Keratinocyte (primary cell): ENCODE measurements at places on chromosomes 6 and 20. TPM values are rescaled to one million over a fixed set of nuclear protein-coding genes. Genes with fewer than 3 reads are reported as not detected.

Gene GINS1
- 3.3 to 12.5 TPM (median 9.0 TPM) in 3 replicates for polyA plus RNA-seq

Gene WFDC13
- not detected in 3 replicates for polyA plus RNA-seq

Gene GLP1R
- not detected in 3 replicates for polyA plus RNA-seq

Gene MLN
- not detected in 3 replicates for polyA plus RNA-seq

Gene ZC3H12D
- polyA plus RNA-seq, result 0.03 to 0.04 TPM in 2 of 3 replicates, not detected in the other

Gene RFX6
- not detected in 3 replicates for polyA plus RNA-seq

Gene SH3BGRL2
- polyA plus RNA-seq, result 1.9 to 3.9 TPM (median 3.8 TPM) in 3 replicates

DNA sequence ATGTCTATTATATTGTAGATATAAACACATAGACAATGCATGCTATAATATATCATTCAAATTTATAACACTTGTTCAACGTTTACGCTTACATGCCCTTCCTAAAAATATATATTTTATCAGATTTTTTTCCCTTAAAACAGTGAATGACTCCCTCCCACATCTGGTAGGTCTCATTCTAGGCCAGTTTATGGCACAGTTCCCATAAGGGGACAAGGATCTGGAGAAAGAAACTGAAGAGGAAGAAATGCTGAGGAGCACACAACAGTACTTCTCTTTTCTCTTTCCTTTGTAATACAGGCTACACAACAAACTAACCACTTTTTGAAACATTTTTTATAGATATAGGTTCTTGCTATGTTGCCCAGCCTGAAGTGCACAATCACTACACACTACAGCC, 48.6 kb upstream of the RCAN2 start:
- DNase-seq, result no peak

DNA sequence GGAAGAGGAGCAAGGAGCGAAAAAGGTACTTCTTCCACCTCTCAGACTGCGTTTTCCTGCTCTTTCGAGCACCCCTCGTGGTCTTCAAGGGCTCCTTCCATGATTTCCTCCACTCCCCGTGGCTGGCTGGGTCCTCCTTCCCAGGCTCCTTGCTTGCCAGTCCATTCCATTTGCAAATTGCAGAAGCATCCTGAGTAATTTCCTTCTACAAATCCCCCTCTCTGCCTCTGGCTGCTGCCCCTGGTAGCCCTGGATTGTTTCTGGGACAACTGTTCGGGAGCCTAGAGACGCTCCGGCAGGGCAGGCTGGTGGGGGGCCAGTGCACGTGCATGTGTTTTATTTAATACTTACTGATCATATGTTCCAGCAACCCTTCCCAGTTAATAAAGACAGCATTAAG, 173.1 kb downstream of the ZMYND8 start:
- no peak for DNase-seq

DNA sequence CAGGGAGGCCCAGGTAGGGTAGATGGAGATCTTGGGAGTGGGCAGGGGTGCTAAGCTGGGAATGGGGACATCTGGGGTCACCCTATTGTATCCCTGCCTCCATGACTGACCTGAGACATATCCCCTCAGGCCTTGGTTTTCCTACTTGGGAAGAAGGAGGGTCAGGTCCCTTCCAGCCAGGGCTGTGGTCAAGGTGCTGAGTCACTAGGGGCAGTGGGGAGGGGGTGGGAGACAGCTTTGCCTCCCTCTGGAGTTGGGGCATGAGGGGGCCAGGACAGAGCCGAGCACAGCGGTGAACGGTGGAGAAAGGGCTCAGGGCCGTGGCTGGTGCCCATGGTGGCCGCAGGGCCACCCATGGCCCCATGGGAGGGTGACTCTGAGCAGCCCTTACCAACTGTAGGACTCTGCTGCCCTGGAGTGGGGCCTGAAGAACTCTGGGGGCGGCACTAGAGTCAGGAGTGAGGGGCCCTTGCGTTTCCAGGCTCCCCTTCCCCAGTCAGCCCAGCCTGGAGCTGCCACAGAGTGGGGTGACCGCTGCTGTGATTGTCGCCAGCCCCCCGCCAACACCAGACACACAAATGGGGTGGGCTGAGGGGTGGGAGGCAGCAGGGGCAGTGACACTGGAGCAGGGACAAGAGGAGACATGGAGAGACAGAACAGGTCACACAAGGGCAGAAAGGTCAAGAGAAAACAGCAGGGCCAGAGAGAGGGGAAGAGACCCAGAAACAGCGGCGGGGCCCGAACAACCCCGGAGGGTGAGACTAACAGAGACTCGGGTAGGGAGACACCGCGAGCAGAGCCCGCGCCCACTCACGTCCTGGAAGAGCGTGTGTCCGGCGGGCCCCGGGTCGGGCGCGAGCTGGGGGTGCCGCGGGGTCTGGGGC, 576 bp downstream of the NECAB3 start:
- DNase-seq, result no peak

DNA sequence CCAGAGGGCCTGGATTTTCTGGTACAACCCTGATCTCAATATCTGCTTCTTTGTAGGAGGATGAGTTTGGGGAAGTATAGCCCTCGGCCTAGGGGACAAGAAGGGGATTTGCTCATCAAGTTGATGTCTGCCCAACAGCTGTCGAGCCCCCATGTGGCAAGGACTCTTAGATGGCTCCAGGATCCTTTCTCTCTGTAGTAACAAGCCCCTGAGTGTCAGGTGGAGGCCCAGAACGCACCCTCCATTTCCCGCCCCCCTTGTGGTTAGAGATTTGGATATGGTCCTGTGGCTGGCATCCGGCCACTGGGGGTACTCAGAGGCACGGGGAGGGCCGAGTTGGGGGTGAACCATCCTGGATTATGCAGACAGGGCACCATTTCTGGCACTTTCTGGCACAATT, 50.1 kb downstream of the CTCFL start:
- no peak for DNase-seq

GRCh38 chr6:135191508-135192255, 10.6 kb downstream of the MYB start:
- DNase-seq, result no peak

GRCh38 chr6:54817236-54817635, 29.3 kb upstream of the FAM83B start:
- DNase-seq, result no peak

DNA sequence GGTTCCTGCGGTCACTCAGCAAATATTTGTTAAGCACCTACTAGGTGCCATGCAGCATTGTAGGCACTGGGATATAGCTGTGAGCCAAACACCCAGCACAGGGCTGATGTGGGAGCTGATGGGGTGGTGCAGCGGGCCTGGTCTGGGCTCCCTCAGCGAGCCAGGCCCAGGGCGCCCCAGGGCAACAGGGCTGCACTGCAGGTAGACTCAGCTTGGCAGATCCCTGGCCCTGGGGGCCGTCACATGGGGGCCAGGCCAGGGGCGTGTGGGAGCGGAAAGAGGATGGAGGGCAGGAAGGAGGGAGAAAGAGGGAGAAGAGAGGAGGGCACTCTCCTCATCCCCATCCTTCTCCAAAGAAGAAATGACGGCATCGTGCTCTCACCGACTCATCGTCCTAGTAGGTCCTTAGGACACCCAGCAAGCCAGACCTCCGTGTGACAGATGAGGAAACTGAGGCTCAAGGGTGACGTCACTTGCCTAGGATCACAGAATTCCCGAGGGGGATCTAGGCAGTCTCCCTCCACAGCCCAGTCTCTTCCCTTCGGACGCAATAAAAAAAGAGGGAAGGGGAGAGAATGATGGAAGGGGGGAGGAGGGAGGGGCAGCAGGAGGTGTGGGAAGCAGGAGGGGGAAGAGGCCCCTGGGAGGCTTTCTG, 53.3 kb downstream of the RBM38 start:
- no peak for DNase-seq

GRCh38 chr6:20559924-20560551, 25.8 kb downstream of the CDKAL1 start:
- no peak for DNase-seq

GRCh38 chr20:41078329-41078728, 49.7 kb downstream of the TOP1 start:
- DNase-seq, result no peak

DNA sequence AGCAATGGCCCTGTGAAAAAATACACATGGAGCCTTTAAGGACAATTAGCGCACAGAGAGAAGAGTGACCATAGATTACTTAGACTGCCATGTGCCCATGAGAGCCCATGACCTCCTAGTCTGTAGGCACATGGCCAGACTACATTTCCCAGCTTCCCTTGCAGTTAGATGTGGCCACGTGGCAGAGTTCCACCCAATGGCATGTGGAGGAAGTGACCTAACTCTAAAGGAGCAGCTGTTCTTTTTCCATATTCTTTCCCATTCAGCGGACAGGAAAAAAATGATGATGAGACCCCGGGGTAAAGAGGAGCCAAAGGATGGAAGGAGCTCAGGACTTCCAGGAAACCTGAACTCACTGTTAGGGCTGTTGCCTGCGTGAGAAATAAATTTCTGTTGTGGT, 116.6 kb downstream of the CBLN4 start:
- no peak for DNase-seq

GRCh38 chr20:47411161-47411560, 54.7 kb upstream of the ZMYND8 start:
- no peak for DNase-seq

GRCh38 chr20:20292472-20292871, 75.4 kb upstream of the INSM1 start:
- DNase-seq, result no peak

DNA sequence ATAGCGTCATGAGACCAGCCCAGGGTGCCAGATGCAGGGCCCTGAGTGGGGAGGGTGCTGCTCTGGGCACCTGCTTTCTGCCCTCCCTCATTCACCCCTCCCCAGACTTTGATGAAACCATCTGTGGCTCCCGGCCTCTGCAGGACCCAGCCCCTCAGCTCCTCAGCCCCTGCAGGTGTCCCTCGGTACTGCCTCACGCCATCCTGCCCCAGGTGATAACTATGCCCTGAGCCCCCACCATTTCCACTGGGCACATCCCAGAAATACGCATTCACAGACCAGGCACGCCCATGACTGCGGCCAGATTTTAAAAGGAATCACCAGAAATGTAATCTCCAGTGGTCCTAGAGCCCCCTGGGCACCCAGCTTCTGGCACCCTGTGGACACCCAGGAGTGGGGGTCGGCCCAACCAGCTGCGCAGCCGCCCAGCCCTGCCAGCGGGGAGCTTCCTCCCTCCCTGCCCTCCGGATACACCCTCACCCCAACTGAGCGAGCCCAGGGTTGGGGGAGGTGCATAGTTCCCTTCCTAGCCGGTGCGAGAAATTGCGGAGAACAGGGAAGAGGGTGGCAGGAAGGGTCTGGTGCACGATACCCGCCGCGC, 615 bp upstream of the NTSR1 start:
- DNase-seq, result no peak

DNA sequence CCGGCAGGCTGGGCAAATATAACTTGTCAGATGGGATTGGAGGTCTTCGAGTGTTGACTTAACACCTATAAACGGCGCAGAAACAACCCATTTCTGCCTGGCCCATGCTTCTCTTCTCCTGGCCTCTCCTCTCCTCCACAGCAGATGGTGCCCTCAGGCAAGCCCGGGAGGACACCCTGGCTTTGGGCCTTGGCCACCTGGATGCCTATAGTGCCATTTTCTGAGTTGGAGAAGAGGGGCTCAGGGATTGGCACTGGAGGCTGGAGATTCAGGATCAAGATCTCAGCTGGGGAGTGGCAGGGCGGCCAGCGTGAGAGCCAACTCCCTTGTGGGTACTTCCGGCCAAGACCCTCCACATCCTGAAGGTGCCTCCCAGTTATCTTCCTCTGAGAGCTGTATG, 211.9 kb upstream of the PMEPA1 start:
- DNase-seq, result no peak

- DNase-seq, result no peak
Observed at GRCh38 chr6:167445568-167445967, 120.7 kb downstream of the TTLL2 start.

GRCh38 chr6:108078191-108078590, 3.6 kb upstream of the OSTM1 start:
- DNase-seq, result no peak

GRCh38 chr20:11247046-11248010, 573.5 kb upstream of the JAG1 start:
- no peak for DNase-seq

GRCh38 chr20:4869290-4870193, 131.8 kb downstream of the SLC23A2 start:
- DNase-seq, result no peak

DNA sequence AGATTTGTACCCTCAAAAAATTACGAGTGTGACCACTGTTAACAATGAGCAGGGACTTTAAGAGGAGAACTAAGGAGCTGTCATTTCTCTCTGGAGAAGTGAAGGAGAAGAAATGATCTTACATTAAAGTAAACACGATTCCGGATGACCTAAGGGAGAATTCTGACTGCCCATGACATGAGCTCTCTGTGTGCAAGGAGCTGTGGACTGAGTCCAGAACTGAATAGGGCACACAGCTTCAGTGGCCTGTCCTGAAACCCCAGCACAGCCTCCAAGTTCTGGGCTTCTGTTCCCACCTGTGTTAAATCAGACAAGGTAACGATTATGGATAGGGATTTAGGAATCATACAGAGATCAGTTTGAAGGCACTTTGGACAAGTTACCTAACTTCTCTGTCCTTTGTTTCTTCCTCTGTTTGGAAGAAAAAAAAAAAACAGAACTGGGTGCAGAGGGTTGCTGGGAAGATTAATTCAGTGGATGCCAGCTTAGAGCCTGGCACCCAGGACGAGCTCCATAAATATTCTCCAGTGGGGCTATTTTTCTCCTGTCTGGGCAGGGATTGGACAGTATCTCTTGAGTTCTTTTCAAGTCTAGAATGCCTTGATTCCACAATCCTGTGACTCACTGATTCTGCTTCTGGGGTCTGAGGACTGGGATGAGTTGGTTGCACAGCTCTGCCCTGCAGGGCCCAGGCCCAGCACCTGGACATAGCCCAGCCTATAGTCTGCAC, 65.7 kb downstream of the MRPL14 start:
- DNase-seq, result no peak

- no peak for DNase-seq
Observed at GRCh38 chr6:138795809-138796603, at the start of gene ECT2L. TSS of gene ECT2L (plus strand) at chr6:138796087. CDS start at chr6:138813275, 17,188 bp downstream.

GRCh38 chr6:68229566-68229965, 405.5 kb upstream of the ADGRB3 start:
- no peak for DNase-seq

DNA sequence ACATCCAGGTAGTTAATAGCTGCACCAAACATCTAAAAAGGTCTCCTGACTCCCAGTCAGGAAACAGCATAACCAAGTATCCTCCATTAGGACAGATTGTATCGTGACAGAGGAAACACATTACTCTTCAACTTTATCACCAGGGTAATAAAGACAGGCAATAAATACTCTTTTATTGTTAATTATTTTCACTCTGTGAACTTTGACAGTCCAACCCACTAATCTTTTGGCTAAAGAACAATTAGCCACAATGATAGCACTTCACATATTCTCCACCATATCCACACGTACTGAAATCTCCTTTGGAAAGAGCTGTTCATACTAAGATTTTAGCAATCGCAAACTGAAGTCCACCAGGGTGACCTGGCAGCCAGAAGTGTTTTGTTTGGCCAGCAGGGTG, 46.4 kb downstream of the ARHGAP18 start:
- DNase-seq, result no peak

DNA sequence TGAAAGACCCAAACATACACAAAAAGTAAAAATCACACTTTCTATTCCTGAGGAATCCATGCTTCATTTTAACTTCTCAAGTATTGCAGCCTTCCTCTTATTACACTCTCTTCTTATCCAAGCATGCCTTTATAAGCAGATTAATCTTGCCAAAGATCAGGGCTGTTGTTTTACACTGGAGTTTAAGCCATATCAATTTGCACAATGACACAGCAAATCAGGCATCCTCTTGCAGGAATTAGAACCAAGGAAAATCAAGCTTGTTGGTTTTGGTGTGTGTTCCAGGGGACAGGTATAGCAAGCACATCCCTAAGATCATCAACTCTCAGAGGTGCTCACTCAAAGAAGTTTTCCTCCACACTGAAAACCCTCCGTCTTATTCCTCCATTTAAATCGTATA, 69.5 kb downstream of the CYP39A1 start:
- DNase-seq, result no peak
